ENCODE measurements at places on chromosomes 3 and 15.

DNA sequence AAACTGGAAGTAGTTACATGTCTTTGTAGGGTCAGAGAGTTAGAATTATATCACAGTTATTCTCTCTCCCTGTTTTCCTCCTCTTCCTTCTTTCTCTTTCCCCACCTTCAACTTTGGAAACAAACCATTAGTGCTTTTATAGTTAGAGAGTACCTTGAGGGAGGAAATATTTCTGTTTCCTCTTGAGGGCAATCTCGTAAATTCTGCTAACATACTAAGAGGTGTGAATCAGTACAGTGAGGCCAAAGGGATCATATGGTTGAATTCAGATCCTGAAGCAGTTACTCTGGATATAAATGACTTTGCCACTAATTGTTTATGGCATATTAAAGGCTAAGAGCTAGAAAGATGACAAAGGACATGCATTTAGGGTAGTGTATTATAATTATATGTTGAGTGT, 60.3 kb upstream of the CCNL1 start:
- DNase-seq: no peak

DNA sequence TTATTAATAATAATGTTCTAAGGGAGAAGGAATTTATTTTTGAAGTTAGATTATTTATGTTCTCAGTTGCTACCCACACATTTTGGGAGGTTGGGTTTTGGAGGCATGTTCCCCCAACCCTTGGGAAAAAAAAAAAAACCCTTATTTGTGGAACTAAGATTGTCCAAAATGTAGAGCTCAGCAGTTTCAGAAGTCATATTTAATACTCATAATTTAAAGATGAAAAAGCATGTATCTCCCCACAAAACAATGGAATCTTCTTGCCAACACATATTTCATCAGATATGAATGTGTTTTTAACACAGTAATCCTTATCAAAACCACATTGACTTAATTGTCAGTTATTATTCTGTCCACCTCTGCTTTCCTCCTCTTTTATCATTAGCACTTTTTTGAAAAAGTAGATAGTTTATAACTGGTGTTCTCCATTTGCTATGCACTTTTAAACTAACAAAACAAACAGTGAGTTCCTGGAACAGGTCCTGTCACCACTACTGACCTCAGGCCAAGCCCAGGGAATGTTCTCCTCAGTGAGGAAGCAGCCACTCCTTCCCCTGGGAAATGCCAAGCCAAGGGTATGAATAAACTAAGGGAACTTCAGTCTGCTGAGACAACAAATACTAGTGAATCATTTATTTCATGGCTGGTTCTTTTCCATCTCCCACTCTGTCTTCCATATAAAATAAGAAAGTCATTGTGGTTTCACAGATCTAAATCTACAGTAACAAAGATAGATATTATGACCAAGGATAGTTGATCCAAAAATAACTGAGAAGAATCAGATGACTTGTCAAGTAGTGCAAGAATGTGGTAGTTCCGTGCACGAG, 414.4 kb upstream of the ALCAM start:
- DNase-seq: no peak

DNA sequence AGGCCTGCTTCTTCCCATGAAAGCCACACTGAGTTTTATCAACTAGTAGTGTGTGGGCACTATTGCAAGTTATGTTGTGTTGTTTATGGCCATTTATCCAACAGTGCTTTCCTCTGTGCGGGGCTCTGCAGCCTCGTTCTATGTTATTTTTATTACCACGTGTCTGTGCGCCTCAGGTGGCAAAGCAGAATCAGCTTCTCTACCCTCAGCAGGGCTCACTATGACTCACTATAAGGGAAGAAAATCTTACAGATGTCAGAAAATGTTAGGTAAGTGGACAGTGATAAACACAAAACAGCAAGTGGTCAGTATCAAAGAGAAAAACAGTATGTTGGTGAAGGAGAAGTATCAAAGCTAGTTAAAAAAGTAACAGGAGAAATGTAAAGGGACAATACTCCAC, 61.4 kb downstream of the MOBP start:
- DNase-seq: no peak

DNA sequence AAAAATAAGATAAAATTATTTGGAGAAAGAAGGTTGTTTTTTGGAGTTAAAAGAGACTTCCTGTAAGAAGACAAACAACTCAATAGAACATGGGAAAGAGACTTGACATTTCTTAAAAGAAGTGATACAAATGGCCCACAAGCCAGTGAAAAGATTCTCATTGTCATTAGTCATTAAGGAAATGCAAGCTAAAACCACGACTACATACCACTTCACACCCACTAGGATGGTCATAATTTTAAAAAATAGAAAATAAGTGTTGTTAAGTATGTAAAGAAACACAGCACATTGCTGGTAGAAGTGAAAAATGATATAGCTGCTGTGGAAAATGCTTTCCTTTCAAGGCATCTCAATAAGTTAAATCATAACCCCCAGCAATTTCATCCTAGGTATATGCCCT, 44.4 kb upstream of the GK5 start:
- DNase-seq: no peak

DNA sequence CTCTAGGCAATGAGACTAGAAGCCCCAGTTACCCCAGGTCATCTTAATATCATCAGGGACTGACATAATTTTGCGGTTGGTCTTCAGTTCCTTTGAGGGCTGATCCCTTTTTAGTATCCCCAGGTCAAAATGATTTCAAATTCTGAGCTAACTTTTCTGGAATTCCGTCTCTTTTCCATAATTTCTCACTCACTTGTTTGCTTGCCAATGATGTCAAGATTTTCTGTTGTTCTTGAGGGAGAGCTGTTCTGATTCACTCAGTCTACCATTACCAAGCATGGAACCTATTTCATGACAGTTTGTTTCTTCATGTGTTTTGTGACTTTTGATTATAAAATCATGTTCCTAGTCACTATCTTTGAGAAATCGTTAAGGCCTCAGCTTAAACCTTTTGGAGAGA, 190.5 kb upstream of the LYSMD4 start:
- no peak for DNase-seq

DNA sequence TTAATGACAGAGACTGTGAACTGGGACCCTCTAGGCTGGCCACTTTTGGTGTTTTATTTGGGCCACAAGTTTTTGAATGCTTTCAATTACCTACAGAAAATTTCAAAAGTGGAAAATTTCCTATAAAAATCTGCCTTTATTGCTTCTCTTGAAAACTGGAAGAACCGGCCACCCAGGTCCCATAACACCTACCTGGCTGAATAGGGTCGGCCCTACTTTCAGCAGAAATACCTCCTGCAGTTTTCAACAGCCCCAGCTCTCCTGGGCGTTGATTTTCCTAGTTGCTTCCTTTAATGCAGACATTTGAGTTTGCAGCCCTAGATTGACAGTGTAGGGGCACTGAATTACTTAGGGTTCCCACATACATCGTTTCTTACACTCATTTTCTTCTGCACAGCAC, 719 bp upstream of the SRPRB start:
- no peak for DNase-seq

GRCh38 chr15:36905908-36906307, 194.4 kb downstream of the MEIS2 start:
- DNase-seq: no peak

GRCh38 chr3:131812433-131812832, 222.4 kb downstream of the CPNE4 start:
- no peak for DNase-seq

- no peak for DNase-seq
These were observed 110.1 kb downstream of the DNAH12 start for GRCh38 chr3:57434041-57434440.

GRCh38 chr3:72485641-72486040, 362.6 kb downstream of the SHQ1 start:
- DNase-seq: no peak

DNA sequence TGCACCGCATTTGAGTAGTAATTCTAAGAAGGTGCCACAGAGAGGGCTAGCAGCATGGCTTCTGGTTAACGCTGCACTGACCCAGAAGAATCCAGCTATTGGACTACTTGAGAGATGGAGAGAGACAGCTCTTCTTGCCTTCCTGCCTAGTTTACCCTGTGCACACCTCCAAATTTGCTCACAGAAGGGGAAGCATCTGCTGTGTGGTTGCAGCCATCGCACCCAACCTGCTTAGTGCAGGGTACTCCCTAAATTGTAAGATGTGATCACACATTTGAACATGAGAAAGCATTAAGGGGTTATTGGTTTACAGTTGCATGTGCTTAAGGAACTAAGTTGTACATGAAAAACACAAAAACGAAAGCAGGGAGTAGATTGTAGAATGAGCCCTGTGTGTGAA, 122.1 kb downstream of the FOXB1 start:
- no peak for DNase-seq

DNA sequence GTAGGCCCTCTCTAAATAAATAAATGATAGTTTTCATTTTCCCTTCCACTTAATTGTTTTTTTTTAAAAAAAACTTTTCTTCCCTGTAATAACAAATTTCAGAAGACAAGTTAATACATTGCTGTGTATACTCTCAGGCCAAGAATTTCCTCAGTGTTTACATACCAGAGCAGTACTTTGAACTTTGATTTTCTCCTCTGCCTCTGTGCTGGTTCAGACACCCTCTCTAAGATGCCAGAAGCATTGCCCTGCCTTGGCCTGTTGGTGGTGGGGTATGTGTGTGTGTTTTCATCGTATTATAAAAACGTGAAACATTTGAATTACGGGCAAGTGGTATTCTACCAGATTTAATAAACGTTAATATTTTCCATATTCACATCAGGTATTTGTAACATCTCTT, 70.1 kb downstream of the SMAD3 start:
- DNase-seq: no peak

- DNase-seq: no peak
These were observed 57.9 kb downstream of the TPRA1 start for GRCh38 chr3:127532561-127533203.

DNA sequence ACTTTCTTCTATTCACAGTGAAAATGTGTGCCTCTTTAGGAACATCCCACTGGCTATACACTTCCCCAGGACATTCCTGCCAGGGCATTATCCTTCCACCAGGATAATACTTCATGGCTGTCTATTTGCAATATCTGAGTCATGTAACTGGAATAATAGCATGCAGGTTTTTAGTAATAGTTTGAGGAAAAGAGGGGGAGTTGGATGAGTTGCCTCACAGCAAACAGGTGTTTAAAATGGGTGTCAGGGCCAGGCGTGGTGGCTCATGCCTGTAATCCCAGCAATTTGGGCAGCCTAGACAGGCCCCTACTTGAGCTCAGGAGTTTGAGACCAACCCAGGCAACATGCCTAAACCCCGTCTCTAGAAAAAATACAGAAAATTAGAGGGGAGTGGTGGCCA, 585.9 kb downstream of the DIPK2A start:
- no peak for DNase-seq
